NCI-H2171 (cell line): ENCODE measurements at places on chromosomes 13 and 19.
A peak's percentile ranks its signal among the peaks of the same experiment; 100 is the strongest.

- no peak for DNase-seq
Observed at GRCh38 chr19:54470991-54471782, 1.9 kb downstream of the CDC42EP5 start.

GRCh38 chr13:99656844-99657381 lies 155.6 kb downstream of the TM9SF2 start:
- DNase-seq: peak; percentile 45

GRCh38 chr13:47798906-47799305 lies 202.2 kb downstream of the SUCLA2 start:
- no peak for DNase-seq

DNA sequence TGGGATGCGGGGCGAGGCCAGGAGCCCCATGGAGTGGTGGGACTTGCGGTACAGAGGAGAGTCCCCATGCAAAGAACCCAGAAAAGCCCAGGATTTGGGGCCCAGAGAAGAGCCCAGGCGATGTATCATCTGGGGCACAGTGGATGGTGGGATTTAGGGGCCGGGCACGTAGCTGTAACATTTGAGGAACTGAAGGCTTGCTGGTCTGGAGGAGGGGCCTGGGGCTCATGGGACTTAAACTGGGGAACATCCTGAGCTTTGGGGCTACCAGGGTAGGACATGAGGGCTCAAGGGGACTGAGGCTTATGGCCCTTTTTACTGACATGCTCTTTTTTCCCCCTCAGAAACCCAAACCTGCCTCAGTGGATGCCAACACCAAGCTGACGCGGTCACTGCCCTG lies 13.5 kb downstream of the MED25 start:
- no peak for DNase-seq

DNA sequence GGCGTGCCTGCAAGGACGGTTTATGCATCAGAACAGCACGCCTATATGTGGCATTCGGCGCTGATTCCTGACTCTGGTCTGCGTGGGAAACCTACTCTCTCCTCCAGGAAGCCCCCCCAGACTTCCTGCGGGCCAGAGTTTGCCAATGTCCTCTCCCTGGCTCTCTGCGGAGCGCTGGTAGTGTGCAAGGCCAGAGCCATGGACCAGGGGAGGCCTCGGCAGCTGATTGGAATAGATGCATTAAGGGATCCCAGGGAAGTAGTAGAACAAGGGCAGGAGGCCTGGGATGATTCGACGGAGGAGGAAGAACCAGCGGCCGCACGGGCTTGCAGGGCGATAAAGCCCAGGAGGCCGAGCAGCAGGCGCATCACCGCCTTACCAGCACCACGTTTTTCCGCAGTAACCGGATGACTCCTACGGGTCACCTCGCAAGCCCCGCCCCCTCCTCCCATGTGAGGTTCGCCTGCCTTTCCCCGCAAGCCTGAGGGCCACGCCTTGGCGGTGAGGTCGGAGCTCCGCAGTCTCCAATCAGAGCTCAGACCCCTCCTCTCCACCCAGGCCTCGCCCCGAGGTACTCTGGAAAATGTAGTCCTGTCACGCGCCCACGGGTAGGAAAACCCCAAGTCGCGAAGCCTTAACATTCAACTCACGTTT lies 5.0 kb downstream of the CLEC11A start:
- DNase-seq: no peak

- DNase-seq: no peak
Observed at GRCh38 chr19:39926170-39926760, 8.2 kb downstream of the FCGBP start.

GRCh38 chr13:66659286-66659685 lies 570.9 kb downstream of the PCDH9 start:
- no peak for DNase-seq

DNA sequence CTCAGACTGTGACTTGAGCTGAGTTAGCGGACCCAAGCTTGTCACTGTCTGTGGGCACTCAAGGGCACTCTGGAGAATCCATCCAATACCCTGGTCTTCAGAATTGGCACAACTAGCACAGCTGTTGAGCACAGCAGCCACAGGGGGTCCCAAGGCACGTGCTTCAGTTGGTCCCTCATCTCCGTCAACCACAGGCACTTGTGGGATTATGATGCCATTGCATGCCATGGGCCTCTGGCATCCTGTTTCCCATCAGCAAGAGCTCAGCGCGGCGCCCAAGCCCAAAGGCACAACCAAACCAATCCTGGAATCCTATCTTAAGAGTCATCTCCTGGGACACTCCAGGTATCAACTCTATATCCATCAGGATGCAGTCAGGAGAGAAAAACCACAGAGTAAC lies 3.7 kb upstream of the B3GNT8 start:
- DNase-seq: no peak

DNA sequence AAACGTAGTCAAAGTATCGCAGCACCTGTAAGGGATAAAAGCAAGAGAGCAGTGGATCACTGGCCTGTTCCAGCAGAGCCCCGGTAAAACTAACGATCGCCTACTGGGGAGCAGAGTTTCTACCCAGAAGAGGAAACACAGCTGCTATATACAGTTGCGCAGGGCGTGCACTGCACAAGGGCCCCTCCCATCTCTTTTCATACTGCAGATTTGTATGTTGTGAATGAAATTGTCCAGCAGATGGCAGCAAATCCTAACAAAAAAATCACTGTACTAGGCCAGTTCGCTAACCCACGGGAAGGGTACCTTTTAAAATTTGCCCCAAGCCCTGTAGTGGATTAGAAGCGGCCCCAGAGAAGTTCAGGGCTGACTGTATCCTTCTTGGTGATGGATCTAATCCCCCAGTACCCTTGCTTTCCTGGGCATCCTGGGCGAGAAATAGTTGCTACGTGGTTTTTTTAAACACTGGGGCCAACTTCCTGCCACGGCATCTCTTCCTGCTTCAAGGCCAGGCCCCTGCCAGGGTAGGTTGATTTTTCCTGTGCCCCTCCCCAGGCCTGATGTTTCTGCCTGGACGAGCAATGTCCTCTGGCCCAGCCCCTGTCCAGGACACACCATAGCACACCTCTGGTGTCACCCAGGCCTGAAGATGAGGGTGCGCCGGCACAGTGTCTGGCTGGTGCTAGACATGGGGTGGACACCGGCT lies 127.0 kb downstream of the IER2 start:
- peak; percentile 59 for DNase-seq

- DNase-seq: no peak
Observed at GRCh38 chr13:27120811-27121210, 50.8 kb downstream of the USP12 start.

GRCh38 chr19:7917267-7918061 lies 2.7 kb upstream of the SNAPC2 start:
- peak; percentile 46 for DNase-seq

DNA sequence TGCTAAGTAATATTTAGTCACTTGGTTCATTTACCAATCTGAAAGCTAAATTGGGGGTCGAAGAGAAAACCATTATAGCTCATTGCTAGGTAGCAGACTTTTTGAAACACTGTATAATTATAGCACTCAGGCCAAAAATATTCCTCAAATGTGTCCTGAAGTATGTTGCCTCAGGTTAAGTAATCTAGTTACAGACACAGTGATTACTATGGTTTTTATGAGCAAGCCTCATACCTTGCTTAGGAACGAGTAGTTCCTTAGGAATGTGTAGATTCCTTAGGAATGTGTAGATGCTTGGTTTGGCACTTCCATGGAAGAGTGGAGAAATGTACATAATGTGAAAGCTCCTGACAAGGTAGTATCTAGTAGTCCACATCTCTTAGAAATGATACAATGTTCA lies 387.5 kb downstream of the LMO7 start:
- DNase-seq: no peak
